ENCODE measurements at places on chromosomes 11 and 22.

- no peak for DNase-seq
Observed at GRCh38 chr11:36057379-36058042, 113.6 kb downstream of the LDLRAD3 start.

- DNase-seq = no peak
Observed at GRCh38 chr22:39234867-39235687, 9.7 kb downstream of the PDGFB start.

DNA sequence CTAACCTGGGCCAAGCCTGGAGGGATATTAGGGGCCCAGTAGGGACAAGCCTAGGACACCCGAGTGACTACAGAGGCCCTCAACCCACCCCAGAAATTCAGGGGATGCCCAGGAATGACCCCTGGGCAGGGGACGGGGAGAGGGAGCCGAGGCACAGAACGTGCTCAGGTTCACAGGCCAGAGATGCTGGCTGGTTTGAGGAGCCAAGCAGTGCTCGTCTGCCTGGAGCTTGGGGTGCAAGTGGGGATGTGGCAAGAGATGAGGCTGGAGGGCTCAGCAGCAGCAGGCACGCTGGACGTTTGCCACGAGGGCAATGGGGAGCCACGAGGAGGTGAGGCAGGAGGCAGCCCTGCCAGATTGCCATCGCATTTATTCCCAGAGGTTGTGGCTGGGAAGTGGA is 34.0 kb upstream of the EMID1 start:
- no peak for DNase-seq

DNA sequence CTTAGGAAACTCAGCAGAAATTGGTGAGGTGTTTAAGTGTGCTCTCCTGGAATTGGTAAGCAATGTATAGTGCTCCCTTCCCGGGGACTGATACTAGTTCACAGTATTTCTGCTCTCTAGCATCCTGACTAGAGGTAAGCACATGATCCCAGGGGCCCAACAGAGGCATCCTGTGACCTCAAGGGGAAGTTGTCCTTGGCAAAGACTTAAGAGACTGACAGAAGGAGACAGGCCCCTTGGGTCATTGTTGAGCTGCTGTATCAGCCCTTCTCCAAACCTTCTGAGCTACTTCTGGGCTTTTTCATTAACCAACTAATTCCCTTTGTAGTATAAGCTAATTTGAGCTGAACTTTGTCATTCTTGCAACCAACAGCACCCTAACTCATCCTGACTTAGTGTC is 4.3 kb upstream of the TBC1D22A start:
- no peak for DNase-seq

GRCh38 chr22:41674846-41675340 is 13.8 kb downstream of the SNU13 start:
- no peak for DNase-seq

DNA sequence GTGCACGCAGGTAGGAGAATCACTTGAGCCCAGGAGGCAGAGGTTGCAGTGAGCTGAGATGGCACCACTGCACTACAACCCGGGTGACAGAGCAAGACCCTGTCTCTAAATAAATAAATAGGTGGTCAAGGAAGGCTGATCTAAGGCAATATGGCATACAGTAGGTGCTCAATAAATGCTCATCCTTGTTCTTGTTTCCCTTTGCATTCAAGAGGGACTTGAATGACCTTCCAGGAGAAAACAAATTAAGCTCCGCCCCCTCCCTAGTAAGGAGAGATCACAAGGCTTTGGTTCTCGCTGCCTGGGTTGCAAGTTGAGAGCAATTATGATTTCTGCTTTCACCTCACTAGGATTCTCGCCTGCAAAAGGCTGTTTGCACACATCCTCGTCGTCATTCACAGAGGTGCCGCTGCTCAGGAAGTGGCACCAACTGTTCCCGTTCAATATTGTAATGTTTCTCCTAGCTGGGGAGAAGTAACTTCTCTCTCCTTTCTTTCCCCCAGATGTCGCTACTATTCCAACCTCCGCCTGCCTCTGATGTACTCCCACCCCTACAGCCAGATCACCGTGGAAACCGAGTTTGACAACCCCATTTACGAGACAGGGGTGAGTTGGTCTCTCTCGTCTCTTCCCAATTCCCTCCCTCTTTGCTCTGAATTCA is 51.8 kb upstream of the ASPHD2 start:
- DNase-seq = no peak

DNA sequence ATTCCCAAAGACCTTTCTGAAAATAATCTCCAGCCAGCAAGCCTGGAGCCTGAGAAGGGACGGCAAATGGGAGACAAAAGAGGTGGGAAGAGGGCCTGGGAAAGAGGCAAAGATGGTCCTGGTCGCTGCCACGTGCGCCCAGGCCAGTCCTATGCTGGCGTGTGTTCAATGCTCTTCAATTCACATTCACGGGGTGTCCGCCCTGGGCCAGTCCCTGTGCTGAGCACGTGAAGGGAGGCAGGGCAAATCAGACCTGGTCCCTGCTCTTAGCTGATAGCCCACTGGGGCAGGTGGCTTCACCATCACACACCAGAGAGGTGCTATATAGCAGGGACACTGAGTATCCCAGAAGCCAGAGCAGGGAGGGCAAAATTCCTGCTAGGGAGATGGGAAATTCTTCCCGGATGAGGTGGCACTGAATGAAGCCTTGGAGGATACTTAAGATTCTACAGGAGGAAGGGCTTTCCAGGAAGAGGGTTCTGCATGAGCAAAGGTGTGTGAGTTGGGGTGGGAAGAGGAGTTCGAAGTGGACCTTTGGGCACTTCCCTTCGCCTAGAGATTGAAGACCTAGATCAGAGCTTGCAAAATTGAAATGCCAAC is 148.2 kb downstream of the CHST1 start:
- DNase-seq = no peak

GRCh38 chr22:47795477-47796127 is 1033.2 kb downstream of the TBC1D22A start:
- DNase-seq = no peak

- no peak for DNase-seq
Observed at GRCh38 chr11:26537341-26537740, 34.7 kb downstream of the MUC15 start.

DNA sequence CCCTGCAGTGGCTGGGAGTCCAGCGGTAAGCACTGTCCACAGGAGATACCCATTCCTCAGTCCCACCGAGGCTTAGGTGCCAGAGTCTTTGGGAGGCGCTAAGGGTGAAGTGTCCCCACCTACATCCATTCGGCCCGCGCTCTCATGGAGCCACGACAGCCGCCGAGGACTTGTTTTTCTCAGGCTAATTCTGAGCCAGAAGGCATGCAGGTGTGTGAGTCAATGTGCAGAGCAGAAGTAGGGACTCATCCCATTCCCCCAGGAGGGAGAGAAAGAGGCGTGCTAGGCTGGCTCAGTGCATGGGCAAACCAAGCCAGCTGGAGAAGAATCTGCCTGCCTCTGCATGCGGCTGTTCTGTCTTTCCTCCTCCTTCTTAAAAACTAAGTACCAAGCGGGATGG is 46.6 kb downstream of the KCNC1 start:
- DNase-seq = no peak

DNA sequence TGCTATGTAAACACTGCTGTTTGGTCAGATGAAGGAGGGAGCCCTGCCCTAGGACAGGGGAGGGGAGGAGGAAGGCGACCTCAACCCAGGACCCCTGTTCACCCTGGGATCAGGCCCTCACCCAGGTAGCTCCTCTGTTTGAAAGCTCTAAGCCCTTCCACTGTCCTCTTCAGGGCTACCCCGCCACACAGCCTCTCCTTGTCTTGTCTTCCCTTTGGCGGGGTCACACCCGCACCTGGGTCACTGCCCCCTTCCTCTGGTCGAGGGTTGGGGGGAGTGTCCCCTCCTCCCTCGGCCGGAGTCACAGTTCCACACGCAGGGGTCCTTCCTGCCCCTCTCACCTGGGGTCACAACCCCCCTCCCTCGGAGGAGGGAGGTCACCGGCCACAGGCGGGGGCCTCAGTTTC is 463 bp upstream of the PTPMT1 start:
- no peak for DNase-seq

Measured in central memory CD4-positive, alpha-beta T cell (primary cell).